ENCODE measurements at places on chromosomes 6 and 20.
A peak's percentile ranks its signal among the peaks of the same experiment; 100 is the strongest.

DNA sequence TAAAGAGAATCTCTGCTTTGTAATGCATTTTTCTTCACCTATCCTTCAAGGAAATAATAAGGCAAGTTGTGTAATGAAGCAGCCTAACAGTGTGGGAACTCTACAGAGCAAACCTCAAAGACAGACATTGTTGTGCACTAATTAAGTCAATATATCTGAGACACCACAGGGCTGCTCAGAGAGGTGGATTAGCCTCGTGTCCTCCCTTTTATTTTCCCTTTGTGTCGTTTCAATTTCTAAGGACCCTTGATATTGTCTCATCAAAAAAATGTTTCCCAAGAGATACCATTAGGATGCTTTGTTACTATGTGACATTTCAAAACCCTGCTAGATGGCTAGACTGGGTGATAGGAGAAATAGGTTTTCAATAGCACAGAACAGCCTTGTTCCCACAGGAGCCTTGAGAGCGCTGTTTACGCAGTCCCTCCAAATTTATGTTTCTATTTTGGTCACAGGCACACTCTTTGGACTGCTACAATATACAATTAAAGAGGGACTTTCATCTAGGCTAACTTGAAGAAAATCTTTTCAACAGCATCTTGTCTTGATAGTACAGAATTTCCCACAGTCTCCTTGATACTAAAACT is 23.1 kb downstream of the UBE3D start:
- no peak for DNase-seq

GRCh38 chr6:6751619-6752023 is 163.1 kb downstream of the LY86 start:
- DNase-seq = no peak

DNA sequence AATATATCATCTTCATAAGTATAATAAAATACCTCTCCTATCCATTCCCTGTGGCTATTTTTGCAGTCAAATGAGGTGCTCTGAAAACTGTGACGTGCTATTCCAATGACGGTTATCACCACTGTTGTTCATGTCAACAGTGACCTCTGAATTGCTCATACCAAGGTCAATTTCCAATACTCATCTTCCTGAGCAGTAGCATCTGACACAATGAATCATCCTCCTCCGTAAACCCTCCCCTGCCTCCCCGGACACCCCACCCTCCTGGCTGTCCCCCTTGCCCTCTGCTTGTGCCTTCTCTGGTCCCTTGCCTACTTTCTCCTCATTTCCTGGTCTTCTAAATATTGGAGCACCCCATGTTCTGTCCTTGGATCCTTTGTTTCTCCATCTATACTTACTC is 77.7 kb upstream of the SLC22A23 start:
- DNase-seq = no peak

GRCh38 chr20:35511814-35512420 is 17.5 kb downstream of the C20orf173 start:
- peak; percentile 46 for DNase-seq

DNA sequence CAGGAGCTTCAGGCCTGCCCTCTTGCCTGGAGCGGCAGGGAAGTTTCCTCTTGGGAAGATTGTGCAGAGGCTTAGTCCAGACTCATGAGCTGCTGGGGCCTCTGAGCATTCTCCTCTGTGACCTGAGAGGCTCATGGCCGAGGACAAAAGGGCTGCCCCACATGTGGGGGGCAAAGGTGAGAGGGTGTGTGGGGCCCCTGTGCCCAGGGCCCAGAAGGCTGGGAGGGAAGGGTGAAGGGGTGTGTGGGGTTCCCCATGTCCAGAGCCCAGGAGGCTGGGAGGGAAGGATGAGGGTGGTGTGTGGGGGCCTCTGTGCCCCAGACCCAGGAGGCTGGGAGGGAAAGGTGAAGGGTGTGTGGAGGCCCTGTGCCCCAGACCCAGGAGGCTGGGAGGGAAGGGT is 50.8 kb upstream of the SLC22A1 start:
- no peak for DNase-seq

GRCh38 chr6:106613590-106613989 is 15.7 kb downstream of the RTN4IP1 start:
- no peak for DNase-seq

- no peak for DNase-seq
Observed at GRCh38 chr20:8272766-8273165, 140.7 kb downstream of the PLCB1 start.

GRCh38 chr6:31139599-31139998 is 733 bp upstream of the PSORS1C2 start:
- DNase-seq = peak; percentile 88

DNA sequence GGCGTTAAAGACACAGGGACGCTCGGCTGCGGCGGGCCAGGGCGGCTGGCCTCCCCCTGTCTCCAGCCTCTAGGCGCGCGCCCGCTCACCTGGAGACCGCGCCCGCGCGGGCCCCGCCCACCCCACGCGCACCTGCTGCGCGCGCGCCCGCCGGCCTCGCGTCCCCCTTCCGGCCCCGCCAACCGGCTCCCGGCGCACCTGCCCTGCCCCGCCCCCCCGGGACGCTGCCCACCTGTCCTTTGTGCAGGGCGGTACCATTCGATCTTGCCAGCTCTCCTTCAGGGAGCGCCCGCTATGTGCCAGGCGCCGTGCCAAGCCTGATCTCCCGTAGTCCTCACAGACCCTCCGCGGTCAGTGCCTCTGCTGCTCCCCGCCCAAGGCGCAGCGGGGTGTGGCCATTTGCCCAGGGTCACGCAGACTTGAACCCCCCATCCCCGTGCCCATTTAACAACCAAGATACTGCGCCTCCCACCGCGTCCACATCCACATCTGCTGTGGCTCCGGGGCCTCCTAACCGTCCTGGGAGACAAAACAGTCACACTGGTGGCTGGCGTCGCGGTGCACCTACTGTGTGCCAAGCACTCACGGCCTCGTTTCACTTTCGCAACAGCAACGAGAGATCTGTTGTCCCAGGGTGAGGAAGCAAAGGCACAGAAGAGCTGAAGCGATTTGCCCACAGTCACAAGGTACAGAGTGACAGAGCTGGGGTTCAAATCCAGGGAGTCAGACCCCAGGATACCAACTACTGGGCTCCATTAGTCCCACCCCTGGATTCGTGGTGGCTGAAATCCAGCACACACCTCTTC is 48.1 kb downstream of the NOL4L start:
- DNase-seq = no peak

GRCh38 chr20:50056951-50057713 is 55.8 kb downstream of the UBE2V1 start:
- no peak for DNase-seq

DNA sequence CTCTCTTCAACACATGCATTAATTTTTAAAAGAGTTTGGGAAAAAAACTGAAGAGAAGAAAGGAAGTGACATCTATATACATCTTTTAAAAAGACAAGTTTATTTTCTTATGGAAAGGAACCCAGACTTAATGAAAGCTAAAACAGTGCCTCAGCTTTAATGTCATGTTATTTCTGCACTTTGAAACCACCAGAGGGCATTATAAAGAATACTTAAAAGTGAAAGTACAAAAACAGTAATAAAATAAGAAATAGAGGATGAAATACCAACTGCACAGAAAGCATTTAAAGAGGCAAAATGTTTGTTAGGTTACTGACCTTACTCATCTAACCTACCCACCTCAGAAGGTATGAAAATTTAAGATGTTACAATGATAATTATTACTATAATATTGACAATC is 98.8 kb downstream of the HUS1B start:
- no peak for DNase-seq
